ENCODE measurements at places on chromosomes 4 and X. TPM values are rescaled to one million over a fixed set of nuclear protein-coding genes. Genes with fewer than 3 reads are reported as not detected.

Gene PHKA1
- not detected for total RNA-seq

Gene SERPINA7
- not detected for total RNA-seq

Gene ART3
- total RNA-seq: 6.0 TPM

Gene RASL11B
- total RNA-seq: 21.2 TPM

Gene CENPU
- 59.4 TPM for total RNA-seq

Gene DIAPH2
- total RNA-seq: 19.7 TPM

Gene CCDC120
- 2.5 TPM for total RNA-seq

Gene MGAT4D
- not detected for total RNA-seq

Gene NSG1
- total RNA-seq: not detected

Gene XAGE2
- total RNA-seq: not detected

Gene RHOXF1
- not detected for total RNA-seq

Gene MAGEB1
- 15.6 TPM for total RNA-seq

Gene MRFAP1L1
- 88.4 TPM for total RNA-seq

Gene WDFY3
- total RNA-seq: 155 TPM

Gene PRR32
- not detected for total RNA-seq

Gene PPP1R2C
- not detected for total RNA-seq

Gene STK32B
- 0.10 TPM for total RNA-seq

Gene GRXCR1
- total RNA-seq: not detected

Gene PTPN13
- total RNA-seq: 18.1 TPM

Gene ARHGAP36
- total RNA-seq: not detected

Gene HPSE
- total RNA-seq: 0.53 TPM

Gene CLDN22
- not detected for total RNA-seq

Gene ELF4
- total RNA-seq: 5.5 TPM

Gene PDCL2
- total RNA-seq: not detected

Gene TAF9B
- total RNA-seq: 44.8 TPM

Gene UGT2B11
- not detected for total RNA-seq

Gene ZCCHC18
- total RNA-seq: 1.2 TPM

Gene GPRASP2
- 7.4 TPM for total RNA-seq

Gene UGT2B10
- total RNA-seq: not detected

Gene SLC9B1
- total RNA-seq: 0.22 TPM

Gene NDST3
- 1.7 TPM for total RNA-seq

Gene PARM1
- total RNA-seq: 128 TPM

Gene PSAPL1
- total RNA-seq: not detected

Gene MSX1
- 9.8 TPM for total RNA-seq

Gene OSTC
- total RNA-seq: 202 TPM
